Activated naive CD8-positive, alpha-beta T cell treated with anti-CD3 and anti-CD28 coated beads, Interleukin-2, amount 10 ng/mL, durations not matched to agents 7 days and 5 days (primary cell): ENCODE measurements at places on chromosomes 13 and 19. TPM values are rescaled to one million over a fixed set of nuclear protein-coding genes. Genes with fewer than 3 reads are reported as not detected.

DNA sequence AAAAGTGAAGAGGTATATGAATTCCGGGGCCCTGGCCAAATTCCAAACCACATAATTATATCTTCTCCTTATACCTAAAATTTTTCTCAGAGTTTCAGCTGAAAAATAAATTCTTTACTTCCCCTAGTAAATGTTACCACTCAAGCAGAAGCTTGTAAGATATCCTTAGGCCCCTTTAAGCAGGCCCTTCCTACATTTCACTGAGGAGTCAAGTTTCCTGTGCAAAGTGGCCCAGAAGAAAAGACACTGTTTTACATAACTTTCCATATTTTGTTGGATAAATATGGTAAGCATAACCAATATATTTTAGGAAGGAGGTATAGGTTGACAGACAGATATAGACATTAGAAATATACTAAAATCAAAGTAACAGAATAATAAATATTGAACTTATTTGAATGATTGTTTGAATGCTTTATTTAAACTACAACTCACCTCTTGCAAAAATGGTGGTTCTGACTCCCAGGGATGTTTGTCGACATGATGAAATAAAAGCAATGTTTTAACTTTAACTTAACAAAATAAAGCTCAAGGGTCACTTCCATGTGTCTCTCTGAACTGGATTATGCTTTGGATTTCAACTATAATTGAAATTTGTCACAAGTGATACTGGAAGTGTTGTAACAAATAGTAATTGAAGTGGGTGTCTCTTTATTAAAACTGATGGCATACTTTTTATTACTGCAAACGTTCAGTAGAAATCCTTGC, 141.2 kb downstream of the SPRY2 start:
- H3K4me1 ChIP-seq, result no peaks in the 10 kb centered on the region
- no peak for DNase-seq
- H3K27me3 ChIP-seq, result no peaks in the 10 kb centered on the region
- no peaks in the 10 kb centered on the region for H3K36me3 ChIP-seq
- no peak overlapping the region for H3K27ac ChIP-seq

The UNC13A gene
- 0.06 TPM for total RNA-seq

The FFAR2 gene
- not detected for total RNA-seq

- peaks cover 18% of the 10 kb centered on the region for H3K27me3 ChIP-seq
- no peak overlapping the region for H3K27ac ChIP-seq
- no peaks in the 10 kb centered on the region for H3K4me1 ChIP-seq
- no peak overlapping the region for H3K4me3 ChIP-seq
- DNase-seq, result peak; percentile 42
- no peaks in the 10 kb centered on the region for H3K36me3 ChIP-seq
Observed at GRCh38 chr13:29707876-29708543, 112.5 kb upstream of the SLC7A1 start.

GRCh38 chr19:6948884-6949283, 61.5 kb downstream of the ADGRE1 start:
- no peak for DNase-seq
- H3K27ac ChIP-seq, result no peak overlapping the region
- H3K36me3 ChIP-seq, result peaks cover 2% of the 10 kb centered on the region
- peaks cover 12% of the 10 kb centered on the region for H3K4me1 ChIP-seq
- H3K4me3 ChIP-seq, result no peak overlapping the region

DNA sequence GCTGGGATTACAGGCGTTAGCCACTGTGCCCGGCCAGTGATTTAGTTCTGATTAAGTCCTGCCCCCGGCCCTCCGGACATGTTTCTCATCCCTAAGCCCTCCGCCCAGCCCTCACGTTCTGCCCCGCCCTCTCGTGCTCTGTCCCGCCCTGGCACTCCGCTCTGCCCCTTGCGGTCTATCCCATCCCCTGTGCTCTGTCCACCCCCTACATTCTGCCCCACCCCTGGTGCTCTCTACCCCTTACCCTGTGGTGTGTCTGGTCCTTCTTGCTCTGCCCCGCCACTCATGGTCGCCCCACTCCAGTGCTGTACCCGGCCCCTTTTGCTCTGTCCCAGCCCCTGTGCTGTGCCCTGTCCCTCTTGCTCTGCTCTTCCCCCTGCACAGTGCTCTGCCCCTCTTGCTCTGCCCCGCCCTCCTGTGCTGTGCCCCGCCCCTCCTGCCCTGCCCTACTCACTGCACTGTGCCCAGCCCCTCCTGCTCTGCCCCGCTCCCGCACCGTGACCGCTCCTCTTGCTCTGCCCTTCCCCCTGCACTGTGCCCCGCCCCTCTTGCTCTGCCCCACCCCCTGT, 3.0 kb downstream of the GTPBP3 start:
- H3K36me3 ChIP-seq, result no peaks in the 10 kb centered on the region
- DNase-seq, result no peak
- H3K27ac ChIP-seq, result no peak overlapping the region
- no peak overlapping the region for H3K4me3 ChIP-seq
